ENCODE measurements at places on chromosomes 12 and 14.

- no peak for DNase-seq
Observed at GRCh38 chr12:114479831-114480230, 73.9 kb upstream of the TBX5 start.

- DNase-seq = no peak
Observed at GRCh38 chr14:68775614-68776126, 17.2 kb downstream of the ZFP36L1 start.

DNA sequence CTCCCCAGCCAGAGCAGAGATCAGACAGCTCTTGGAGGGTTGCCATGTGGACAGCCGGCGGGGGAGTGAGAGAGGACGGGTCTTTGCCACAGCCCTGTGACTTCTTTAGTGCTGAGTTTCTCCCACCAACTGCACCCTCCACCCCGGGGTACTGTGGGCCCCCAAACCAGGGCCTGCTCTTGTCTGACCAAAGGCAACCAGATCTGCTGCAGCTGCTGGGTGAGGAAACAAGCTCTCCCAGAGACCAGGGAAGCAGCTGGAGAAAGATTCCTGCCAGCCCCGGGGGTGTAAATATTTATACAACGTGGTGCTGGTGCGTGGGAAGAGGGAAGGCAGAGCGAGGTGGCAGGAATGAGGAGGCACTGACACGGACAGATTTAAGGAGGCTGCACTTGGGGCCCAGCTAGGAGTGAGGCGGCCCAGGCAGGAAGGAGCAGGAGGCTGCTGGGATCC, 14.3 kb upstream of the ZFP36L1 start:
- DNase-seq = no peak

DNA sequence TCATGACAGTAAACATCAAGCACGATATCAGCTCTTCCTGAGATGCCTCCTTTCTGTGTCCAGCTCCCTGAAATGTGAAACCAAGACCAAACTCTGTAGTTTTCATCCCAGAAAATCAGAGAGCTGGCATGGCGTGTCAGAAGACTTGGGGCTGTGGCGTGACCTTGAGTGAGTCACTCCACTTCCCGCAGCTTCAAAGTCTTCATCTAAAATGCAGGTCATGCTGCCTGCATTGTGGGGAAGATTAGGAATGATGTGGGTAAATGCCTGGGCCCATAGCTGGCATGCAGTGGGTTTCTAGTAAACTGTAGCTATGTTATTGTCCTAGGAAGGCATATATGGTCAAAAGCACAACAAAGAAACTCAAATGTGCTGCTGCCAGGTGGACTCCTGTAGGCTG, 28.8 kb downstream of the OAS2 start:
- DNase-seq = no peak

DNA sequence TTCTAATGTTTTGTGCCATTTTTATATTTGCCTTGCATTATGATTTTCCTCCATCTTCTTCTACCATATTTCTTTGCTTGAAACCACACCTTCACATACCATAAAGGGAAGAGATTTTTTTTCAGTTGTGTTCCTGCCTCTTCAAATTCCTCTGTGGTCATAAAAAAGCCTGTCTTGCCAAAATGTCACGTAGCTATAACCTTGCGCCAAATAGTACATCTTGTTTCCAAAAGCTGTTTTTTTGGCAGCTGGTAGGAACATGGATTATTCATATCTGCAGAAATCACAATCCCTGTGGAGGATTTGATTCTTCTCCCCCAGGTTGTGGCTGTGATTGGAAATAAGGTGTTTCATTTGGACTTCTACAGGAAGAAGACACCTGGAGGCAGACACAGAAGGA, 133.6 kb upstream of the SLC35F4 start:
- DNase-seq = no peak

GRCh38 chr12:69091442-69092017, 147.8 kb upstream of the CPSF6 start:
- no peak for DNase-seq

GRCh38 chr14:104315169-104315568, 176.8 kb downstream of the KIF26A start:
- DNase-seq = no peak

GRCh38 chr12:14691560-14691959, 4.8 kb downstream of the GUCY2C start:
- no peak for DNase-seq

DNA sequence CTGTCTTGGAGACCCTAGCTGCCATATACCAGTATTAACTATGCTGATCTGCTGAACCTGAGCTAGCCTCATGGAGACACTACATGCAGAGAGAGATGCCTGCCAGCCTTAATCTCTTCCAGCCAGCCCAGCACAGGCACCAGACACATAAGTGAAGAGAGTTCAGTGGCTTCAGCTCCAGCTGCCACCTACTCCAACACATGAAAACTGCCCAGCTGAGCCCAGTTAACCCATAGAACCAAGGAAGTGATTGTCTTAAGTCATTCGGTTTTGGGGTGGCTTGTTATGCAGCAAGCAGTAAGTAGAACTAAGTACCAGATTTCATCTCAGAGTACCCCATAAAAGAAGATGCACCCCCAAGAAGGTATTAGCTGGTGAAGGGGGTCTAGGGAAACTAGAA, 7.6 kb downstream of the SERPINA11 start:
- no peak for DNase-seq

DNA sequence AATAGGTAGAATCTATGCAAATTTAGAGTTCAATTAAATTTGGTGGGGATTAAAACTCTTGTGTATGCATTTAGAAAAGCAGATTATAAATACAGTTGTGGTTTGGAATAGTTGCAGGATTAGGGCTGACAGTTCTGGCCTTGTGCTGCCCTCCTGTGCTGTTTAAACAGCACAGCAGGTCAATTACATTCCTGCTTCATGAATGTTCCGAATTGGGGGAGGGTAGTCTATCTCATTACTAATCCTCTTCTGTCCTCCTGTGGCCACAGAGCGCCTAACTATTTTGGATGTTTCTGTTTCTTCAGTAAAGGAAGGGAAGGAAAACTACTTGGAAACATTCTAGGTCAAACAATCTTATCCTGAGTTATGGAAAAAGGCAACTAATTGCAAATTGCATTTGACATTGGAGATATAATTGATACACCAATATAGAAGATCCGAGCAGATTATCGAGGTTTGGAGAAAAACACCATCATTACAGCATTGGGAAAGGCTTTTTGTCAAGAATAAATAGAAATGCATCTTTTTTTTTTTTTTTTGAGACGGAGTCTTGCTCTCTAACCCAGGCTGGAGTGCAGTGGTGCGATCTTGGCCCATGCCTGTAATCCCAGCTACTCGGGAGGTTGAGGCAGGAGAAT, 8.7 kb upstream of the GPR19 start:
- peak; percentile 81 for DNase-seq

- no peak for DNase-seq
Observed at GRCh38 chr12:10737249-10737648, 14.1 kb upstream of the YBX3 start.

GRCh38 chr12:106771425-106771824, 3.1 kb upstream of the RIC8B start:
- DNase-seq = no peak

DNA sequence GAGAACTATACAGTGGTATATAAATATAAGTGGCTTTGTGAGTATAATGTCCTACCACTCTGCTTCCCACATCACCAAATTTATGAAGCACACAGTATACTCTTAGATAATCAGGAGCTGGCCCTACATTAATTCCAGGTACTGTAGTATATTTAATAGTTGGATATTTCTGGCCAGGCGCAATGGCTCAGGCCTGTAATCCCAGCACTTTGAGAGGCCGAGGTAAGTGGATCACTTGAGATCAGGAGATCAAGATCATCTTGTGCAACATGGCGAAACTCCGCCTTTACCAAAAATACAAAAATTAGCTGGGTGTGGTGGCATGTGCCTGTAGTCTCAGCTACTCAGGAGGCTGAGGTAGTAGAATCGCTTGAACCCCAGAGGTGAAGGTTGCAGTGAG, 104.0 kb downstream of the FOXA1 start:
- DNase-seq = no peak

- DNase-seq = no peak
Observed at GRCh38 chr12:83818881-83819280, 1093.7 kb downstream of the SLC6A15 start.

GRCh38 chr12:82525616-82526015, 161.1 kb upstream of the TMTC2 start:
- no peak for DNase-seq

GRCh38 chr12:120267736-120268135, 2.2 kb upstream of the PXN start:
- DNase-seq = no peak

DNA sequence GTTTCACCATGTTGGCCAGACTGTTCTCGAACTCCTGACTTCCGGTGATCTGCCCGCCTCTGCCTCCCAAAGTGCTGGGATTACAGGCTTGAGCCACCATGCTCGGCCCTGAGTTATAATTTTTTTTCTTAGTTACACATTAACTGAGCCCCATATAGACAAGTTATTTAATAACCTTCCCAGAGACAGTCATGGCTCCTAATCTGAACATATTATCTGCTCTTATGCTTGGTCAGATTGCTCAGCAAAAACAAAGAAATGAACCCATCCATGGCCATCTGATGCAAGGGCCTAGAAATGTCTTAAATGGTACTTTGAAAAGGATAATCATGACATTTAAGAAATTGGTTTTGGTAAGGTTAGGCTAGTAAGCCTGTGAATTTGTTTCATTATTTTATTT, 13.0 kb downstream of the SAMD15 start:
- no peak for DNase-seq

All from MM.1S (cell line).